ENCODE measurements at places on chromosomes 4 and X. TPM values are rescaled to one million over a fixed set of nuclear protein-coding genes. Genes with fewer than 3 reads are reported as not detected.

DNA sequence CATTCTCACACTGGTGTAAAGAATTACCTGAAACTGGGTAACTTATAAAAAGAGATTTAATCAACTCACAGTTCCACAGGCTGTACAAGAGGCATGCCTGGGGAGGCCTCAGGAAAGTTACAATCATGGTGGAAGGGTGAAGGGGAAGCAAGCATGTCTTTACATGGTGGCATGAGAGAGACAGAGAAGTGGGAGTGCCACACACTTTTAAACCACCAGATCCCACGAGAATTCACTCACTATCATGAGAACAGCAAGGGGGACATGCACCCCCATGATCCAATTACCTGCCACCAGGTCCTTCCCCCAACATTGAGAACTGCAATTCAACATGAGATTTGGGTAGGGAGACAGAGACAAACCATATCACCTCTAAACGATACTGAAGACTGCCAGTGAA is 23.0 kb downstream of the EPGN start:
- no peak overlapping the region for H3K27ac ChIP-seq
- no peak for DNase-seq
- H3K4me1 ChIP-seq = no peaks in the 10 kb centered on the region
- H3K27me3 ChIP-seq = no peaks in the 10 kb centered on the region

GRCh38 chrX:37958525-37959211 is 47.7 kb upstream of the SYTL5 start:
- H3K4me3 ChIP-seq = no peak overlapping the region
- no peaks in the 10 kb centered on the region for H3K36me3 ChIP-seq
- no peaks in the 10 kb centered on the region for H3K27me3 ChIP-seq
- H3K4me1 ChIP-seq = peaks cover 15% of the 10 kb centered on the region
- peak overlapping the region; percentile 26 for H3K27ac ChIP-seq

DNA sequence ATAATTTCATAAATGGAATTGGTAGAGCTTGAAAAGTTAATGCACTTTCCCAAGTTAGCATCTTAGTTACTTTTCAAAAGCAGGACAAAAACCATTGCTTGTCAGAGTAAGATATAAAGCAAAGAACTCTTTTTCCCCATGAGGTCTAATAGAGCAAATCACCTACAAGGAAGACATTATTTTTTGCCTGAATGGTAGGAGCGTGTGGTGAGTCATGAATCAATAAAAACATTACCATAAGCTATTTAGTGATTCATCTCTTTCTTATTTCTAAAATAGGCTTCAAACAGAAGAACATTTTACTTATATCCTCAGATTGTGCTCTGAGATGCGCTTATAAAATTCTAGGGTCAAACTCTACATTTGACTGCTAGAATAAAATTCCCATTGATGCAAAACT is 109.4 kb upstream of the GPRIN3 start:
- no peaks in the 10 kb centered on the region for H3K36me3 ChIP-seq
- no peaks in the 10 kb centered on the region for H3K27me3 ChIP-seq
- DNase-seq = no peak
- H3K4me1 ChIP-seq = no peaks in the 10 kb centered on the region

DNA sequence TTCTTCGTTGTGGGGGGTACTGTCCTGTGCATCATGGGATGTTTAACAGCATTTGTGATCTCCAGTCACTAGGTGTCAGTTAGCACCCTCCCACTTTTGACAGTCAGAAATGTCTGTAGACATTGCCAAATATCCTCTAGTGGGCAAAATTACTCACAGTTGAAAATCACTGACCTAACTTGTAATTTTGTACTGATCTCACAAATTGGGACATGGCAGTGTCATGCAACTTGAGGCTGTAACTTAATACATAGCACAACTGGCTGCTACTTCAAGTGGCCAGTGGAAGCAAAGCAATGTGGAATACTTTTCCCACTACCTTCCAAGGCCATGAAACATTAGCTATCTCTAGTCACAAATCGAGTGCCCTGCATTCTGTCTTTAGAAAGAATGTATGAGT is 23.2 kb upstream of the TSPAN7 start:
- no peaks in the 10 kb centered on the region for H3K27me3 ChIP-seq
- H3K36me3 ChIP-seq = no peaks in the 10 kb centered on the region
- no peak overlapping the region for H3K27ac ChIP-seq
- H3K4me1 ChIP-seq = no peaks in the 10 kb centered on the region

DNA sequence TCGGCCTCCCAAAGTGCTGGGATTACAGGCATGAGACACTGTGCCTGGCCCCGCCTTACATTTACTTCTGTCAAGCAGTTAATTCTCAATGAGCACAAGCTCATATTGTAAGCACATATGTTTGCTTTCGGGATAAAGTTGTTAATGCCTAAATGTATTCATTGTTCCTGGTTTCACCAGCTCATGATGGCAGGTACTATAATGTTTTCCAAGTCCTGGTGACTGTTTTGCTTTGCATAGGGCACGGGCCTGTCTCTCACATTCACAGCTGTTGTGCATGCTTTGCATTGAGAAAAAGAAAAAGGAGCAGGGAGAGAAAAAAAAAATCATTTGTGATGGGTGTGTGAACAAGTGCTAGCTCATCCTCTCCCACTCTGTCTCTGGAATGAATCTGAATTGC is 661.2 kb upstream of the TENM3 start:
- H3K36me3 ChIP-seq = no peaks in the 10 kb centered on the region
- H3K27me3 ChIP-seq = no peaks in the 10 kb centered on the region
- H3K4me3 ChIP-seq = no peak overlapping the region
- no peaks in the 10 kb centered on the region for H3K4me1 ChIP-seq

DNA sequence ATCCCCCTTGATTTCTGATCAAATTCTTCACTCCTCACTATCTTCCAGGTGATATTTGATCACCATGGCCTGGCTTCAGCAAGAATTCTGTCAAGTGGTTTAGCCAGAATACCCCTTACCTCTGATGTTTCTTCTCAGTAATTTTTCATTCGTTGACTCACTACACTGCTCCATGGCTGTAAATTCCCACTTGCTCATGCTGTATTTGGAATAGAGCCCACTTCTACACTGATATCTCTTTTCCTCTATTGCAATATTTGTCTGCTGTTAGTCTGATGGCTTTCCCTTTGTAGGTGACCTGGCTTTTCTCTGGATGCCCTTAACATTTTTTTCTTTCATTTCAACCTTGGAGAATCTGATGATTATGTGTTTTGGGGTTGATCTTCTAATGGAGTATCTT is 73.9 kb upstream of the DIPK2B start:
- no peaks in the 10 kb centered on the region for H3K36me3 ChIP-seq
- H3K4me3 ChIP-seq = no peak overlapping the region
- H3K27ac ChIP-seq = no peak overlapping the region
- H3K4me1 ChIP-seq = no peaks in the 10 kb centered on the region
- H3K27me3 ChIP-seq = no peaks in the 10 kb centered on the region

DNA sequence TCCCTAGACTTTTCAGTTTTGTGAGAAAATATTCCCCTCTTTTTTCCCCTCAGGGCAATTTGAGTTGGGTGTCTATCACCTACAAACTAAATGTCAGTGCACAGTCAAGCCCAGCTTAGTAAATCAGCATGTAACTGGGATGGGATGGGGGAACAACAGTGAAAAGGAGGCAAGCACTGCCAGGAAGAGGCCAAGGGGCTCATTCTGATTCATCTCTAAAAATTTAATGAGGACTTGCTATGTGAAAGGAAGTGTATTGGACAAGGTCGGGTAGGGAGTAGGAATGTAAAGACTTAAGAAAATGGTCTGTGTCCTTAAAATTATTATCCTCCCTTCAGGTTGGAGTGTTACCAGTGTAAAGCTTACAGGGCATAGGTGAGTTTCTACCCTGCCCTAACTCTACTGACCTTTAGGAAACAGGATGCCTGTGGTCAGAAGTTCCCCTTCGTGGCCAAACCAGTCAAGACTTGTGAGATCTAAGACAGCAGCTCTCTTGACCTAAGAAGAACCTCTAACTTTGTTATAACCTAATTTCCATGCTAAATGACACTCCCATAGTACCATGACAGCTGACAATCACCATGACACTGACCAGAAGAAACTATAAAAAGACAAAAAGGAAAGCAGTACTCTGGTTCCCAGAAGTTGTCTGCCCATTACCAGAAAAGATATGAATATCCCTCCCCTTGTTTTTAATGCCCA is 194.4 kb upstream of the LDB2 start:
- H3K27ac ChIP-seq = no peak overlapping the region
- H3K4me1 ChIP-seq = peaks cover 3% of the 10 kb centered on the region
- H3K36me3 ChIP-seq = no peaks in the 10 kb centered on the region
- no peak for DNase-seq
- H3K27me3 ChIP-seq = no peaks in the 10 kb centered on the region

DNA sequence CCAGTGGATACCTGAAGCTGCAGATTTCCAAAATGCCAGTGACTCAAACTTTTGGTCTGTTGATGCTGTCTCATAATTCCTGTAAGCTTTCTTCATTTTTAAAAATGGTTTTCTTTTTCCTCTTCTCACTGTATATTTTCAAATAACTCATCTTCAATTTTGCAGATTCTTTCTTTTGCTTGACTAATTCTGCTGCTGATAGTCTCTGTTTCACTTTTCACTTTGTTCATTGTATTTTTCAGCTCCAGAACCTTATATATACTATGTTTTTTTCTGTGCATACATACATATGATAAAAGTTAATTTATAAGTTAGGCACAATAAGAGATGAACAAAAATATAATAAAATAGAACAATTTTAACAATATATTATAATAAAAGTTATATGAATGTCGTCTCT is 237.7 kb upstream of the GPRIN3 start:
- no peak overlapping the region for H3K4me3 ChIP-seq
- H3K27ac ChIP-seq = no peak overlapping the region
- no peaks in the 10 kb centered on the region for H3K36me3 ChIP-seq
- no peaks in the 10 kb centered on the region for H3K27me3 ChIP-seq
- H3K4me1 ChIP-seq = no peaks in the 10 kb centered on the region

- H3K36me3 ChIP-seq = no peaks in the 10 kb centered on the region
- H3K27me3 ChIP-seq = no peaks in the 10 kb centered on the region
- DNase-seq = no peak
- H3K27ac ChIP-seq = no peak overlapping the region
- H3K4me3 ChIP-seq = no peak overlapping the region
These were observed 151.8 kb downstream of the LHFPL1 start for GRCh38 chrX:112527903-112528302.

DNA sequence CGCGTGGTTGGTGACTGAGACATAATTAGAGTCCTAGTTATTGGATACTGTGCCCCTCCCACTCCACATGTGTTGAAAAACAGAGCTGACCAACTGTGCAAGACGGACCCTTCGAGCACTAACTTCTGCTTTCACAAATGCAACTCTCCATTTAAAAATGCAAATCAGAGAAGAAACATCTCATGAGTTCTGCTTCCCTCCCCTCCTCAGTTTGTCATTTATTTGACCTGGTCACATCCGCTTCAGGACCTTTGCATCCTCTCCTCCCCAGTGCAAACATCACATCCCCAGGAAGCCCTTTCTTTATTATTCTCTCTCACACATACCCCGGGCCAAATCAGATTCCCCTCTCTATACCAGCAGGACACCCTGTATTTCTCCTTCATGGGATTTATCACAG is 38.1 kb upstream of the NOCT start:
- no peaks in the 10 kb centered on the region for H3K36me3 ChIP-seq
- H3K27ac ChIP-seq = no peak overlapping the region
- DNase-seq = no peak
- H3K27me3 ChIP-seq = no peaks in the 10 kb centered on the region

GRCh38 chr4:72527038-72527646 is 41.9 kb downstream of the ADAMTS3 start:
- H3K36me3 ChIP-seq = no peaks in the 10 kb centered on the region
- H3K27me3 ChIP-seq = no peaks in the 10 kb centered on the region
- no peak for DNase-seq
- no peaks in the 10 kb centered on the region for H3K4me1 ChIP-seq
- H3K4me3 ChIP-seq = no peak overlapping the region
- no peak overlapping the region for H3K27ac ChIP-seq

DNA sequence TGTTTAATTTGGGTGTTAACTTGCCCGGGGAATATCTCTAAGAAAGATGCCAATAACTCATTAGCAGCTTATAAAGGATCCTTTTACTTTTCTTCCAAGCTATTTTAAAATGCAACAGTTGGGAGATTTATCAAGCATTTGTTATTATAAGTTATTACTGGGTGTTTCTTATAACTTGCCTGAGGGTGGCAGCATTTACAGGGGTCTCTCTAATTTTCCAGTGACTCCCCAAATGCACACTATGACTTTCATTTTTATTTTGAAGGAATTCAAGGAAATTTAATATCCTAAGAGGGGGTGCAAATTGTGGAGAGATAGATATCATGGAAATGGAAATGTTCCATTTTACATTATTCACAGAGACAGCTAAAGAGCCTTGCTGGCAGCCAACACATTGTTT is 138.0 kb downstream of the PDGFRA start:
- H3K27me3 ChIP-seq = no peaks in the 10 kb centered on the region
- H3K27ac ChIP-seq = no peak overlapping the region
- H3K4me1 ChIP-seq = no peaks in the 10 kb centered on the region
- H3K4me3 ChIP-seq = no peak overlapping the region
- DNase-seq = no peak
- H3K36me3 ChIP-seq = no peaks in the 10 kb centered on the region

DNA sequence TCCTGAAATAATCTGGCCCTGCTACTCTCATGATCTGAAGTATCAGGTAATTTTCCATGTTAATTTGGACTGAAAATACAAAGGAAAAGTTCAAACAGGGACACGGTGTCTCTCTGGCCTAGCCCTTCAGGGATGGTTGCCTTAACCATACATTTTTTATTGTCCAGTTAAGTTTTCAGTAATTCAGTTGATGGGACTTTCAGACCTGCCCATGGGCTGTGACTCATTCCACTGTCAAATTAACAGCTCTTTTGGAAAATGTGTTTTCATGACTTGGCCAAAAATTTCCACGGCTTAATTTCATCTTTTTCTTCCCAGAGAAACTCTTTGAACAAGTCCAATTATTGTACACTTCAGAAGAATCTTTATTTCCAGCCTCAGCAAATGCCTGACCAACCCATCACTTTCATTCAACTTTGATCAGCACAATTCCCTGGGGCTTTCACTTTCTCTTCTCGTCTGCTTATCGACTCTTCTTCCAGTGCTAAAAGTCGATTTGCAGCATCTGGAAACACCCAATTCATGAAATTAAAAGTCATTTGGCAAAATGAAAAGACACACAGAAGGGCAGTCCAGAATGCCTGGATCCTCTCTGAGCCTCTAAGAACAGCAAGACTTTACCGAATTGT is 293.9 kb downstream of the RAB28 start:
- no peaks in the 10 kb centered on the region for H3K4me1 ChIP-seq
- no peak overlapping the region for H3K27ac ChIP-seq
- no peaks in the 10 kb centered on the region for H3K27me3 ChIP-seq
- no peak overlapping the region for H3K4me3 ChIP-seq

- no peaks in the 10 kb centered on the region for H3K27me3 ChIP-seq
- no peaks in the 10 kb centered on the region for H3K4me1 ChIP-seq
- no peak overlapping the region for H3K4me3 ChIP-seq
- no peak overlapping the region for H3K27ac ChIP-seq
- no peak for DNase-seq
These were observed 190.4 kb downstream of the ARAP2 start for GRCh38 chr4:36053930-36054329.

GRCh38 chr4:185880571-185880970 is 68.6 kb upstream of the SORBS2 start:
- no peaks in the 10 kb centered on the region for H3K27me3 ChIP-seq
- no peak for DNase-seq
- H3K36me3 ChIP-seq = no peaks in the 10 kb centered on the region
- H3K27ac ChIP-seq = no peak overlapping the region

Gene TRIML1
- polyA plus RNA-seq = not detected

Gene RASSF6
- polyA plus RNA-seq = 17.4 TPM

Gene CT45A1
- not detected for polyA plus RNA-seq

Gene SCD5
- polyA plus RNA-seq = 68.1 TPM

Gene RAB41
- 0.69 TPM for polyA plus RNA-seq

Gene TCP11X2
- polyA plus RNA-seq = 0.25 TPM

Gene BRS3
- 0.03 TPM for polyA plus RNA-seq

Gene HMX1
- polyA plus RNA-seq = not detected
